GM23248 (cell line): ENCODE measurements at places on chromosomes 12 and 14.

DNA sequence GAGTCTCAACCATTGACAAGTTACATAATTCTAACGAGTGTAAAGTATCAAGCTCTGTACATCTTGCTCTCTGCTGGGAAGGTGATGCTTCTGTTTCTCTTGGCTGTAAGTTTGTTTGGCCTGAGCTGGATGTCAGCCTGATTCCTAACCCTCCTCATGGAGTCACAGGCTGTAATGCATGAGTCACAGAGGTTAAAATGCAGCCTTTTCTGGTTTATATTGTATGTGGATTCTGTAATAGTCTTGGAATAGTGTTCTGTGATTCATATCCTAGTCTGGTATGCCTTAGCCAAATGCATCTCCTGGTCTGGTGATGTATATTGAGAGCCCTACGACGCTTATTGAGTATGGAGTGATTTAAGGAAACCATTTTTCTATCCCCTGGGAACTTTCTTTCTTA is 104.5 kb upstream of the FRMD6 start:
- peak; percentile 98 for DNase-seq

DNA sequence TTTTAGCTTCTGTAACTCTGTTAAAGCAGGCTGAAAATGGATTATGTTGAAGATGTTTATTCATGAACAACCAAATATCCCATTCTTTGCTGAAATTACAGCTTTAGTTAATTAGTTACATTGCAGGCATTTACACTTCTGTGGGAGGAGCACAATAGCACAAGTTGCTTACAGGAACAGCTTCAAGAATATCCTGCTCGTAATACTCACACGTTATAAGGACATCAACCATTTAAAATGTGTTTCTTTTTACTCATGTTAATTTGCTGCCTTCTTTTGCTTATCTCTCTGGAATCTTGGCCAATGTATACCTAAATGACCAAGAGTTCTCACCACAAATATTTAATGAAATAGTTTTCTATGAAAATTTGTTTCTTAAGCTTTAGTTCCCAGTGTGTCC is 305.2 kb upstream of the SYT1 start:
- peak; percentile 17 for DNase-seq

DNA sequence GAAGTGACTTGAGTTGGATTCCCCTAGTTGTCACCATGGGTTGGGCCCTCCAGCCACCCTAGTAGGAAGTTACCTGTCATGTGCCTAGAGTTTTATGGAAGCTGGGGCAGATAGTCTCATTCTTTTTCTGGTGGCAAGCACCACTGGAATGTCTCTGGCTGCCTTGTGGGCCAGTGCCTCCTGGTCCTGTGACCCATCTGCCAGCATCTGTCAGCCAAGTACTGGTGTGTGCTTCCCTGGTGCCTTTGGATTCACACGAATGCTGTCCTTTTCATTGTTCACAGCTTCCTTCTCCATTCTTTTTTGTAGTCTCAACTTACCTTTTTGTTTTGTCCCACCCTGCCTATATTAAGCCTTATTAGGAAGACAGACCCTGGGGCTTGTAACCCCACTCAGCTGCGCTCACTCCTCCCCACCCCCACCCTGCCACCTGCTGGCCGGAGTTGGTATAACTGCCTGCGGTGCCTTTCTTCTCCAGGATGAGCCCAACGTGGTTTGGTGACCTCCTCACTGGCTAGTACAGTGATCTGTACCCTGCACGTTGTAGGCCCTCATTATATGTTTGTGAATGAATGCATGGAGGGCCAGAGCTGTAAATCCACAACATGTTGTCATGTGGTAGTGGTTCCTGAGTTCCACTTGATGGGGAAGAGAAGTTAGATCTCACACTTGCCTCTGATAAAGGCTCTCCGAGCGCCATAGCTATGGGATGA is 125.7 kb downstream of the TSPAN9 start:
- DNase-seq, result peak; percentile 61

- peak; percentile 28 for DNase-seq
These were observed 454.9 kb downstream of the LRIG3 start for GRCh38 chr12:58465418-58465817.

DNA sequence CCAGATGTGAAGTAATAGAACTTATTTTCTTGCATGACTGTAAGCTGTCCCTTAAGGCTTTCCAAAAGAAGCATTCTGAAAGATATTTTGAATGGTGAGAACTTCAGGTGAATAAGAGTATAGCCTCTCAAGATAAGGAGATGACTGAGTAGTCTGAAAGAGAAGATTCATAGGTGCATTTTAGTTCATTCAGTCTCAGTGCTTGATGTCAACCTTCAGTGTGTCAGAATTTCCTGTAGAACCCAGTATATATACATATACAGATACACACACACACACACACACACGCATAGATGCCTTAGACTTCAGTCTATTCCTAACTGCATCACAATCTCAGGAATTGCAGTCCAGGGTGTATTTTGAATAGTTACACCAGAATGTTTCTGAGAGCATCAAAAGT is 7.4 kb downstream of the BICDL1 start:
- DNase-seq, result no peak

DNA sequence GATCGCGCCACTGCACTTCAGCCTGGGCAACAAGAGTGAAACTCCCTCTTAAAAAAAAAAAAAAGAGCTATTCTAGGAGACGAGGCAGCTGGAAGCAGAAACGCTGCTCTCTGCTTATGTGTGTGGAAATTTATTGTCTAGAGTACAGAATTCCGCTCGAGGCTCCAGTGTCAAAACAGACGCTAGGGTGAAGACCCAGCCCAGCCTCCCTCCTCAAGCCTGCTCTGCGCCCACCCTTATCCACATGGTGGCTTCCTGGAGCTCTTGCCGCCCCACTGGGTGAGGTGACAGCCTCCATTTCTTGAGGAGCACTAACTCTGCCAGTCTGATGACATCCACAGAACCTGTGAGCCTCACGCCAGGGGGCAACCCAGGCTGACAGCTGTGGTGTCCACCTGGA is 49.5 kb upstream of the DLK1 start:
- DNase-seq, result no peak

- DNase-seq, result peak; percentile 75
These were observed 33.6 kb upstream of the PLEKHA5 start for GRCh38 chr12:19095756-19096480.

DNA sequence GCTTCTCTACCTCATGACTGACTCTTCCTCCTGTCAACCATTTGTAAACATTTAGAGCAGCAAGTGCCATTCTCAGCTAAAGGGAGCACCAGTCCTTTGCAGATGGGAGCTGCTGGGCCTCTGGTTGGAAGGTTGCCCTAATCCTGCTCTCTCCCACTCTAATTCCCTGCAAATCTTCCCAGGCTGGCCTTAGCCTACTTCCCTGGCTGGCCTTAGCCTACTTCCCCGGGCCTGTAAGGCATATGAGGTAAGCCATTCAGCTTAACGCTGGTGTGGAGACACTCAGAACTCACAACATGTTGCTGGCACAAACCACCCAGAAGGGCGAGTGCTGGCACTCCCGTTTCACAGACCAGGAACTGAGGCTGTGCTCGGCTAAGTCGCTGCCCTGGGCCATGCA is 69.0 kb downstream of the CPSF2 start:
- no peak for DNase-seq

GRCh38 chr12:79067977-79068376 is 203.4 kb downstream of the SYT1 start:
- no peak for DNase-seq

GRCh38 chr14:50363714-50364111 is 33.0 kb downstream of the CDKL1 start:
- peak; percentile 69 for DNase-seq

GRCh38 chr14:67413806-67414769 is 2.1 kb upstream of the PLEK2 start:
- DNase-seq, result peak; percentile 91

DNA sequence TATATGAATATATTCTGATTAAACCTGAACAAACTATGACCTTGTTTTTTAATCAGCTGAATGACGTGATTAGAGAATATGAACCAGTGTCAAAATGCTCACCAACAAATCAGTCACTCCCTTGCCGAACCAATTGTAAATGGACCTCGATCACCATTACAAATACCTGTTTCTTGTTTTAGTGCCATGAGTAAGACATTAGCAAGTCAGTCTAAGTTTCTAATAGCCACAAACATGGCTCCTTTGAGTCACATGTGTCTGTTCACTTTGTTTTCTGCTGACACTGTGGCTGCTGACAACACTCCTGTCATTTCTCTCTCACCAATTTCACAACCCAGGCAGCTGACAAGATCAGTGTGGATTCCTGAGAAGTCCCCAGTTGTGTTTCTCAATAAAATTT is 286.2 kb upstream of the MDGA2 start:
- no peak for DNase-seq

- DNase-seq, result peak; percentile 13
These were observed 43.1 kb upstream of the GXYLT1 start for GRCh38 chr12:42187799-42188198.

DNA sequence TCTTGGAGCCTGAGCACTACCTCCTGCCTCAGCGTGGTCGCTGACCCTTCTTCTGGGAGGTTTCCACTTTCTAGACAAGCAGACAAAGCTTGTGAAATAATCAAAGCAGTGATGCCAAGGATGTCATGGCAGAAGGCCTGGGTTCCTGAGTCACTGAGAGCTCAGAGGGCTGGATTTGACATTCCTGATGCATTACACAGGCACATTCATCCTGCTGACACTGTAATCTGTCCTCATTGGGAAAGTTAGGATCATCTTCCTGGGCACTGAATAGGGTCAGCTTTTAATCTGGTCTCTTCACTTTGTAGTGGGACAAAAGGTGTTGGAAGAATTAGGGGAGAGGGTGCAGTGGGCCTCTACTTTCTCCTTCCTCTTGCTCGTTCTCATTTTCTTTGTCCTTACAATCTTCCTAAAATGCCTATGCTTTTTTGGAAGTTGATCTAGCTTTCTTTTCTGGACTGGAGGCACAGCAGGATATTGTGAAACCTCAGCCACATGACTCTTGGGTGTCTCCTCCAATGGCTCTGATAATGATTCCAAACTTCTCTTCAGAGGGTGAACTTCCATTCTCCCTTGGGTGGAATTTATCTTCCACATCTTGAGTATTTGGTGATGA is 29.6 kb downstream of the EEA1 start:
- peak; percentile 98 for DNase-seq

DNA sequence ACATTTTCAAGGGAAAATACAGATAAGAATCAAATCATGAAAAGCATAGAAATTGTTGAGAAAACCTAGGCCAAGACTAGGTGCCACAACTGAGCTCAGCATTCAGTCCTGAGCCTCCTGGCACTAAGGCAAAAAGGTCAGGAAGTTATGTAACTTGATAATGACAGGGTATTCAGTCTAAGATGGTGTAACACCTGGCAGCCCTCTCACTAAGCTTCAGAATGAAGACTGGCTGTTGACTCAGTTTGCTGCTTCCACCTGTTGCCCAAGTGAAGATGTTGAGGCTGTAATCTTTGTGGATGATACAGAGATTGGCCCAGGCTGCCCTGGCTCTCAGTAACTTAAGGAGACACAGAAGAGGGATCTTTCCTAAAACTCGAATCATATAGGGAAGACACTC is 19.6 kb downstream of the PROX2 start:
- DNase-seq, result no peak
